ENCODE measurements at places on chromosomes 2 and 18.

DNA sequence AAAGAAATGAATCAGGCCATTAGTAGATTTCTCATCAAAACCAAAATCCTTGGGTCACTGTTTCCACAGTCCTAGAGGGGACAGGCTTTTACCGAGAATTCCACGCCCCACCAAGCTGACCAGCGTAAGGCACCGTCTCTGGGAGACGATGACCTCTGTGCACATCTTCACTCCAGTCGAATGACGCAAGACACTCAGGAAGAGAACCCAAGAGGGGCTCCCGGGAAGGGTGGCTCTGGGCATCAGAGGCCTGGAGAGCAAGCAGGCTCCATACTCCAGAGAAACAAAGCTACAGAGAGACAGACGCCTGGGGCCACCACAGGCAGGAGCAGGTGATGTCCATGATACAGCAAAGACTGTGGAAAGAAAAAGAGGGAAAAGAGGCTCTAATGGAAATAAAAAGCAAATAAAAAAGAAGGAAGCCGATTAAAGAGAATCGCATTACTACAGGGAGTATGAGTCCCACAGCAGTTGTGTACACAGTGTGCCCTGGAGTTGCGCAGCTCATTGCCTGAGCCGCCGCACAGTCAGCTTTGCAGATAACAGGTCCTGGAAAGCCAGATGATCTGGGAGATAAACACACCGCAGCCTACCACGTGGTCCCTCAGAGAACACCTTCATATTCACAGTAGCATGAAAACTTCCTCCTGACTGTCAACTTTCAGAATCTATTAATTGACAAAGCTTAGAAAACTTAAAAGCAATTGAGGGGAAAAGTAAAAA lies 572.7 kb upstream of the SALL3 start:
- no peak for DNase-seq

GRCh38 chr2:237223201-237223861 lies 137.6 kb downstream of the COPS8 start:
- no peak for DNase-seq

DNA sequence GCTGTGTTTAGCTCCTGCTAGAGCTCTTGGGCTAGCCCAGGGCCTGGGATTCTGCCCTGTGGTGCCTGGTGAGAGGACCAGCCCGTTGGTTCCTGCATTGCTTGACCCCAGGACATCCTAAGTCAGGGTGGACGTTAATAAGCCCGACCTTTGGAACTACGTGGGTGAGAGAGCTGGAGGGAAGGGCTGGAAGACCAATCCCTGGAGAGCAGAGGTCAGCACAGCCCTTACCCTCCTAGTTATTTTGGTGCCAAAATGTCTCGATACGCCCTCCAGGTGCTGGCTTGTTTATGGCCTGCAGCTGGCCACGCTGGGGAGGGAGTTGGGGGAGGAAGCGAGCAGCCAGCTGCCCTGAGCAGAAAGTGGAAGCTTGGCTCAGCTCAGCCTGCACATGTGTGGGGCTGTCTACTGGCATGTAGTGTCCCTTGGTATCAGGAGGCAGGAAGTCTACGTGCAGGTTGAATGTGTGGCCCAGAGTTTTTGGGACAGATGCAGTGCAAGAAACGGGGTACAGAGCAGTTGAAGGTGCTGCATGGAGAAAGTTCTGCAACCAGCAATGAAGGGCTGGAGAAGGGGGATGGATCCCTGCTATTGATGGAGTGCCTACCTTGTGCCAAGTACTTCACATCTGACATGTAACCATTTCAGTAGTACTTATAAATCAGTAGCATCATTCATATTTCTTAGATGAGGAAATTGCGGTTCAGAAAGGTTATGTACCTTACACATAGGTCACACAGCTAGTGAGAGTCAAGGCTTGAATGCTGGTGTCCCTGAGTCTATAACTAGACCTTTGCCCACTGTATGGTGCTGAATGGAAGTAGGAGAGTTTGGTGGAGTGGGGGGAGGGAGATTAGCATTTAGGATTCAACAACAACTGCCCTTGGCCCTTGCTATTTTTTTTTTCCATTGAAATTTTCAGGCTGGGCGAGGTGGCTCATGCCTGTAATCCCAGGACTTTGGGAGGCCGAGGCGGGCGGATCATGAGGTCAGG lies 5.0 kb upstream of the DGKD start:
- DNase-seq = no peak

- no peak for DNase-seq
Measured at GRCh38 chr2:29946505-29946904, 25.1 kb upstream of the ALK start.

DNA sequence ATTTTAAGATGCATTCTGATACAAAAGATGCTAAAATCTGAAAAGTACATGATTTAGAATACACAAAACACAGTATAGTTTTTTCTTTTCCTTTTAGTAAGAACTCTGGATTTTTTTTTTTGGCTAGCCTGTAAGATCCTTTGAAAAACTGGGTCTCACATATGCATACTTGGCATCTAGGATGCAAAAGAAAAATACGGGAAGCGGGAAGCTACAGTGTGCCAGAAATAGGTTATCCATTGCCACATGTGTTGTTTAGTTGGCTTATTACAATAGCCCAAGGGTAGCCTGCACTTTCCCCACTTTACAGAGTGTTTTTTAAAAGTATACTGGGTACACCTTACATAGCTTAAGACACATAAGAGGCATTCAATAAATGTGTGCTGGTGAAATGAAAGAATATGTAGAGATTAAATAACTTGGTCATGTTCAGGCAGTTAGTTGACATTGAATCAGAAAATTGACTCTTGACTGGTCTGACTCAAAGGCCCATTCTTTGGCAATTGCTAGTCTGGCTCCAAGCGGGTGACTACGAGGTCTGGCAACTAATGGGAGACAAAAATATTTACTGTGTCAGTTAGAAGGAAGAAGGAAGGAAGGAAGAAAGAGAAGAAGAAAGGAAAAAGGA lies 286.8 kb upstream of the TRIB2 start:
- DNase-seq = no peak
